Body of pancreas (tissue), 4 donors: ENCODE measurements at places on chromosomes 11 and 22.

GRCh38 chr11:3671334-3672254 is at the start of gene CHRNA10:
Gene CHRNA10 (minus strand): TSS chr11:3671384. CDS start chr11:3671312, 72 bp downstream.
- peaks cover 25% of the 10 kb centered on the region for H3K36me3 ChIP-seq
- DNase-seq = no peak
- H3K4me3 ChIP-seq = no peak within 1 kb of the TSS
- no peak within 1 kb of the TSS for H3K27ac ChIP-seq
- no peaks in the 10 kb centered on the region for H3K4me1 ChIP-seq
- H3K27me3 ChIP-seq = no peaks in the 10 kb centered on the region

DNA sequence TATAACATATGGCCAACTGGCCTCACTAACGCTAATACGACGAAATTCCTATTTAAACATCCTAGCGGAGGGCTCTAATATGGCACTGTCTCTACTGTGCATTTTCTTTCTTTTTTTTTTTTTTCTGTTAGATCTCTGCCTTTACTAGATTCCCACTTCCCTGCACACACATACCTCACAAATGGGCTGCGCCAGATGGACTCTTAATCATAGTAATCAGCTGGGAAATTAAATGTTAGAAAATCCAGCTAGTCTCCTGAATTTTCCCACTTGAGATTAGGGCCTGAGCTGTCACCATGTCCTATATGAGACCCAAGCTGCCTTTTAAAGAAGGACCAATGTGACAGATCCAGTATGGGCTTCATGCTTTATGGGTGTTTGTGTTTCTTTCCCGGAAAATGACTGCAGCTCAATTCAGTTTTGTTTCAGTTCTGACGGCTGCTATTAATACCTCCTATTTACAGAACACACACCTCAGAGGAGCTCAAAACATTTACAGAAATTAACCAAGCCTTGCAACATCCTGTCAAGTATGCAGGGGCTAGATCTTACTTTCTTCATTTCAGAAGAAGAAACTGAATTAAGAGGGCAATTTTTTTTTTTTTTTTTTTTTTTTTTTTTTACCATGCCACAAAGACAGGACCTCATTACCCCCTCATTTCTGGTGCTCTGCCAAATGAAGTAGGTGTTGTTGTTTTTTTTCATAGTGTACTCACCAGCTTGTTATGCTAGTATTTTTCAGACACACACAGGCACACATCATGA is 49.8 kb upstream of the BLID start:
- no peak overlapping the region for H3K4me3 ChIP-seq
- H3K27ac ChIP-seq = no peak overlapping the region
- no peaks in the 10 kb centered on the region for H3K27me3 ChIP-seq
- no peak for DNase-seq

- no peak for DNase-seq
- no peak overlapping the region for H3K4me3 ChIP-seq
- H3K27me3 ChIP-seq = no peaks in the 10 kb centered on the region
- H3K27ac ChIP-seq = no peak overlapping the region
- H3K4me1 ChIP-seq = no peaks in the 10 kb centered on the region
Observed at GRCh38 chr11:8641332-8641731, 41.1 kb downstream of the TRIM66 start.

GRCh38 chr11:723120-723883 is 17.3 kb downstream of the EPS8L2 start:
- H3K4me3 ChIP-seq = no peak overlapping the region
- no peaks in the 10 kb centered on the region for H3K36me3 ChIP-seq
- H3K27ac ChIP-seq = no peak overlapping the region
- H3K4me1 ChIP-seq = peaks cover 32% of the 10 kb centered on the region
- H3K27me3 ChIP-seq = no peaks in the 10 kb centered on the region

- no peak for DNase-seq
- no peaks in the 10 kb centered on the region for H3K36me3 ChIP-seq
- H3K27ac ChIP-seq = no peak overlapping the region
- no peaks in the 10 kb centered on the region for H3K27me3 ChIP-seq
- no peaks in the 10 kb centered on the region for H3K4me1 ChIP-seq
Observed at GRCh38 chr11:4202749-4203148, 108.2 kb downstream of the RRM1 start.
